ENCODE measurements at places on chromosomes 3 and 15.

GRCh38 chr3:66454464-66454859 is 46.4 kb downstream of the LRIG1 start:
- no peak for DNase-seq

- DNase-seq: no peak
Observed at GRCh38 chr3:73435055-73435454, 189.7 kb downstream of the PDZRN3 start.

GRCh38 chr3:58537412-58538301 is 667 bp upstream of the ACOX2 start:
- DNase-seq: no peak

- DNase-seq: no peak
Observed at GRCh38 chr3:144128108-144128892, 156.7 kb downstream of the DIPK2A start.

- DNase-seq: no peak
Observed at GRCh38 chr15:33093222-33093621, 101.3 kb downstream of the FMN1 start.

DNA sequence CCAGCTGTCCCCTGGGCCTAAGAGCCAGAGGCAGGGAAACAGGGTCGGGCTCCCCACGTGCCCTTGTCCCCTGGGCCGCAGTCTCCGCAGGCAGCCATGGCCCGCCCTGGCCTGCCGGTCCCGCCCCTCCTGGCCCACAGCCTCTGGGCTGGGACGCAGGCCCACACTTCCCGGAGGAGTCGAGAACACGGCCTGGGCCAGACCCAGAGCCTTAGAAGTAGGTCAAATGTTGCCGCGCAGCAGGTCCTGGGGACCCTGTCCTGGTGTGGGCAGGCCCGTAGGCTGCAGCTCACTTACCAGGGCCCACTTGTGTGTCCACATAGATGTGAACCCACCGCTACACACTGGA is 4.3 kb upstream of the MYL3 start:
- DNase-seq: no peak

- peak; percentile 76 for DNase-seq
Observed at GRCh38 chr3:122572940-122573412, 4.5 kb upstream of the PARP15 start.

DNA sequence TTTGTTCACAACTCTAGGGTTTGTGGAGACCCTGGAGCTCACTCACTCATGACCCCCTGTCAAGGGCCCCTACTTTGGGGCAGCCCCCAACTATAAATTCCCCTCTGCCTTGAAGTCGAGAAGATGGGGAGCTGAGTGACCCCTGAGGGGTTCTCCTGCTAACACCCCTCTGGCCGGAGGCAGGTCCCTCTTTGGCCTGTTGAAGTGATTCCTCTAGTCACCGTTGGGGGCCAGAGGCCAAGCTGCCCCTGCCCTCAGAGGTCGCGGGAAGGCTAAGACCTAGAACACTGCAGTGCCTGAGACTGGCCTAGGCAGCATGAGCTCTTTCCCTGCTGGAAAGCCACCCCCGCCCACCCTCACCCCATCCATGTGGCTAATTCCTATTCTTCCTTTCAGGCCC is 15.4 kb upstream of the SKOR1 start:
- DNase-seq: no peak

DNA sequence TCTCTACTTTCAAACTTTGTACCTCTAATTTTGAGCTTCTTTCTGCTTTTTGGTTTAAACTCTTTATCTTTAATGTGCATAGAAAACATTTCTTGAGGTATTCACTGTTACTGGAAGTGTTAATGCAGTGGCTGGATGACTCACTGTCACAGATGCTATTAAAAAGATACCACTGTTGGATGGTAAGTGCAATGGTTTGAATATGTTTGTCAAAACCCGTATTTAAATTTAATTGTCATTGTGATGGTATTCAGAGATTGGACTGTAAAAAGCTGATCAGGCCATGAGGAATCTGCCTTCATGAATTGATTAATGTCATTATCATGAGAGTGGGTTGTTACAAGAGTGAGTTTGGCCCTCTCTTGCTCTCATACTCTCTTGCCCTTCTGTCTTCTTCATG is 70.6 kb downstream of the AP4E1 start:
- no peak for DNase-seq

DNA sequence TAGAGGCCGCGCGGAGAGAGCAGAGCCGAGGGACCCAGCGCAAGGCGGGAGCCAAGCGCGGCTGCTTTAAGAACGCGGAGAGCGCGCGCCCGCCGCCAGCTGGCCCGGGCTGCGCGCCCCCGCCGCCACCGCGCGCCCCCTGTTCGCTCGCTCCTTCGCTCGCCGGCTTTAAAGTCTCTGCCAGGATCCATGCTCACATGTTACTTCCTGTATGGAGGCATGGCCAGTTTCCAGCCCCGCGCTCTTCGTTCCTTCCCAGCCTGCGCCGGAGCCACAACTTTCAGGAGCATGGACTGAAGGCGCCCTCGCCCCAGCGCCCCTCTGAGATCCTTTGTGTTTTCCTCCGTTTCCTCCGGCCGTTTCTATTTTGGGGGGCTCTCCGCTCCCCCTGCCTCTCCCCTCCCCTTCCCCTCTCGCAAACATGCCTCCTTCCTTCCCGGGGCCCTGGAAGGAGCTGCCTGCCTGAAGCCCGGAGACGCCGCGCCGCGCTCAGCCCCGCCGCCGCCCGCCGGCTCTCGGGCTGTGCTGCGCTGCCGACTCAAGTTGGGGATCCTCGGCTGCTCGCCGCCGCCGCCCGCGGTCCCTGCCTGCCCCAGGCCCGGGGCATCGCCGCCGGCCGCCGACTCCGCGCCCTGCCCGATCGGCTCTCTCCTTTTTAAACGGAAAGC is at the start of gene PTPRG:
Gene PTPRG, plus strand, starts transcription at position 198 of the 668 bp plus-strand sequence. CDS start 717 bp downstream, outside the sequence.
- no peak for DNase-seq

- DNase-seq: no peak
Observed at GRCh38 chr3:51336261-51336660, 48.8 kb upstream of the MANF start.

DNA sequence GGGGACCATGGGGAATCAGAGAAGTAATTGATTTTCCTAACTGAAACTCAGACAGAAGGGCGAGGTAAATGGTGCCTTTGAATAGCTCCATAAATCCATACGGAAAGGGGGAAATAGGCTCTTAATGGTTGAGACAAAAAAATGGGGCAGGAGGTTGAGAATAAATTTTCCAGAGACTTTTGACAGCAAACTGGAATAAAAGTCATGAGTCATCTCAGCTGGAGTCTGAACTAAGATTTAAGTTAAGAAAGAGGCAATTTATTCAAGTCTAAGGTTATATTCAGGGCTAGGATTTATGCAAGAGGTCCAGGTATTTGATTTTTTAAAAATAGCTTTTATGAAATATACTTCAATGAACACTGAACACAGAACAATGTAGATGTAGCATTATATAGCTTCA is 238.7 kb upstream of the RORA start:
- no peak for DNase-seq

DNA sequence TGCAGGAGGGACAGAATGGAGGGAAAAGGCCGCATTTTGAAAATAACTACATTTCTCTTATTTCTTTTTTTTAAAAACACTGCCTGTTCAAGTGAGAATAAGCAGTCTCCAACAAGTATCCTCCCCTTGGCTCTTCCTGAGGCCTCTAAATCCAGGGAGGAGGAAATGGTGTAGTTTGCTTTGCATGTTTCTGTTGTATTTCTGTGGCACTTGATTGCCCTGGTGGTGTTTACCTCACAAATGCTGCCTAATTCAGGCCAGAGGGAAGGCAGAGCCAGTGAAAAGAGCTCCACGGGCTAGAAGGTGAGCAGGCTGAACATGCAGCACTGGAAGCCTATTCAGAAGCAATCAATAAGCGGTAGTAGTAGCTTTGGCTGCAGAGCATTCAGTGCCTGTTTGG is 149.3 kb upstream of the ATP11B start:
- no peak for DNase-seq

Measured in bone marrow (tissue), 2 donors.